ENCODE measurements at places on chromosomes 1 and 21.

- DNase-seq = no peak
Observed at GRCh38 chr1:187696073-187696472, 867.3 kb downstream of the PLA2G4A start.

GRCh38 chr1:8682573-8682972 is 134.9 kb downstream of the RERE start:
- DNase-seq = no peak

GRCh38 chr1:212610575-212610967 is 2.0 kb downstream of the ATF3 start:
- DNase-seq = no peak

- no peak for DNase-seq
Observed at GRCh38 chr1:209863766-209864485, 36.2 kb downstream of the UTP25 start.

DNA sequence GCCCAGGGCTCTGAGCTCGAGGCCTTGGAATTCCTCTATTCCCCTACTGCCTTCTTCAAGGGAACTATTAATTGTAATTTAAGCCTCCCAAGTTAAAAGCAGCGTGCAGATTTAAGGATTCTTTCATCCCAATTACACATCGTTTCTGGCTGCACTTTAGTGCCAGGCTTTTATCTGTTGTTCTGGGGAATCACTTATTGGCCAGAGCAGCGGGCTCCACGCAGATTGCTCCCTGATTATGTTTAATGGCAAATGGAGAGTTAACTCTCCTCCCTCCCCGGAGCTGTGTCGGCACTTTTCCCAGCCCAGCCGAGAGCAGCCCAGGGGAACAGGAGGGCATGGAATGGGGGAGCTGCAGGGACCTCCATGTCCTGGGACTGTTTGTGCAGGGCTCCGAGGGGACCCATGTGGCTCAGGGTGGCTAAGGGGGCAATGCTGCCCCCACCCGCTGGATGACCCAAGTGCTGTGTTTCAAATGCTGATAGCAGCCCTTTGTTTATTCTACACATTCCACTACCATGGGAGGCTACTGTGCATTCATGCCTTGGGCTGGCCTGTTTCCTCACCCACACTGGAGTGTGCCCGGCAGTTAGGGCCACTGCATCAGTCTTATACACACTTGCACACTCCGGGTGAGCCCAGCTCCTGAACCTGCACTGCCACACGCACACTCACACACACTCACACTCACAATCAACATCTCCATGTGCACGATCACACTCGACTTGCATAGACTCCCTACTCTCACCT is 93.3 kb upstream of the POU3F1 start:
- DNase-seq = no peak

Measured in stromal cell of bone marrow (primary cell).